Muscle of leg (tissue), 16 donors: ENCODE measurements at places on chromosomes 2 and 18. TPM values are rescaled to one million over a fixed set of nuclear protein-coding genes. Genes with fewer than 3 reads are reported as not detected.
A peak's percentile ranks its signal among the peaks of the same experiment; 100 is the strongest.

The RGPD4 gene
- total RNA-seq = 0.04 TPM

DNA sequence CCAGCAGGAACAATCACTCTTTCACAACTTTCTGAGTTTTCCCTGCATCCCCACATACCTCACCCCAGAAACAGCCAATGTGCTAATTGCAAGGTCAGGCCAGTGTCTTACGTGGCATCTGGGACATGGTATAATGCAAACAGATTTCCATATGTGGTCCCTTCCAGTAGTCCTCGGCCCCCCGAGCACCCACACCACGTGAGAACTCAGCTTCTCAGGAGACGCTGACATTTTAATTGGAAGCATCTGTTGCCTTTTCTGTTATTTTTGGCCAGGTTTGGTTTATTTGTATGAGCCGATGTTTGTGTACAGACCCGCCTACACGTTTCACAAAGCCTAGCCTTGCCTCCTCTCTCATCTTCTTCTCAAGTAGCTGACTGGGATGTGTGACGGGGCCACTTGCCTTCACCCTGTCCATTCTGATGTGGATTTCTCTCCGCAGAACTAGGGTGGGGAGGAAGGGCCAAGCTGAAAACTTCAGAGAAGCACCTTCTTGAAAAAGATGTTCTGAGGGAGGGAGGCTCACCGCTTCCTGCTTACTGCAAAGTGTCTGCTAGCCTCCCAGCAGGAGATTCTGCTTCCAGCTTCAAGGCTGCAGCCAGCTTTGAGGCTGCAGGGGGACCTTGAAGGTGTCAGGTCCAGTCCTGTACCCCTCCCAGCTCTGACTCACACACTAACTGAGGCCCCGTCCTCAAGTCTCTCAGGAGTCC is 109.6 kb upstream of the SLC14A2 start:
- H3K27ac ChIP-seq = no peak overlapping the region
- no peaks in the 10 kb centered on the region for H3K36me3 ChIP-seq
- no peaks in the 10 kb centered on the region for H3K27me3 ChIP-seq

- DNase-seq = no peak
- H3K27ac ChIP-seq = no peak overlapping the region
- H3K4me3 ChIP-seq = no peak overlapping the region
- H3K36me3 ChIP-seq = no peaks in the 10 kb centered on the region
Measured at GRCh38 chr2:78020491-78020890, 498.3 kb upstream of the LRRTM4 start.

GRCh38 chr2:127659408-127660290 is 13.7 kb downstream of the GPR17 start:
- H3K4me3 ChIP-seq = no peak overlapping the region
- peaks cover 2% of the 10 kb centered on the region for H3K36me3 ChIP-seq
- peaks cover 44% of the 10 kb centered on the region for H3K4me1 ChIP-seq
- no peak for DNase-seq
- H3K27me3 ChIP-seq = peaks cover 17% of the 10 kb centered on the region
- peak overlapping the region; percentile 42 for H3K27ac ChIP-seq

The HOXD1 gene
- total RNA-seq = 0.71 TPM
